ENCODE measurements at places on chromosomes 6 and 20.

DNA sequence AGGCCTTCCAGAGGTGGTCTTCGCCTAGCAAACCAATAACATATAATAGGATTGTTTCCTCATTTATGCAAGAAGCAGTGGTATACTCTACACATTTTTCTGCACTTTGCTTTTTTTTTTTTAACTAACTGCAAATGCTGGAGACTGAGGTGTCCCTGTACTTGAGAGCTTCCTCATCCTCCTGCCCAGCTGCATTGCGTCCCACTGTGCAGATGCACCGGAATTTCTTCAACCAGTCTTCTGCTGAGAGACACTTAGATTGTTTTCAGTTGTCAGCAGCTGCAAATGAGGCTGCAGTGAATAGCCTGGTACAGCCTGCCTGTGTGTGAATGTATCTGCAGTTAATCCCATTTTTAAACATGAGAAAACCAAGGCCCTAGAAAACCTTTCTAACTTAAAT is 11.5 kb downstream of the FGD2 start:
- no peak for DNase-seq

DNA sequence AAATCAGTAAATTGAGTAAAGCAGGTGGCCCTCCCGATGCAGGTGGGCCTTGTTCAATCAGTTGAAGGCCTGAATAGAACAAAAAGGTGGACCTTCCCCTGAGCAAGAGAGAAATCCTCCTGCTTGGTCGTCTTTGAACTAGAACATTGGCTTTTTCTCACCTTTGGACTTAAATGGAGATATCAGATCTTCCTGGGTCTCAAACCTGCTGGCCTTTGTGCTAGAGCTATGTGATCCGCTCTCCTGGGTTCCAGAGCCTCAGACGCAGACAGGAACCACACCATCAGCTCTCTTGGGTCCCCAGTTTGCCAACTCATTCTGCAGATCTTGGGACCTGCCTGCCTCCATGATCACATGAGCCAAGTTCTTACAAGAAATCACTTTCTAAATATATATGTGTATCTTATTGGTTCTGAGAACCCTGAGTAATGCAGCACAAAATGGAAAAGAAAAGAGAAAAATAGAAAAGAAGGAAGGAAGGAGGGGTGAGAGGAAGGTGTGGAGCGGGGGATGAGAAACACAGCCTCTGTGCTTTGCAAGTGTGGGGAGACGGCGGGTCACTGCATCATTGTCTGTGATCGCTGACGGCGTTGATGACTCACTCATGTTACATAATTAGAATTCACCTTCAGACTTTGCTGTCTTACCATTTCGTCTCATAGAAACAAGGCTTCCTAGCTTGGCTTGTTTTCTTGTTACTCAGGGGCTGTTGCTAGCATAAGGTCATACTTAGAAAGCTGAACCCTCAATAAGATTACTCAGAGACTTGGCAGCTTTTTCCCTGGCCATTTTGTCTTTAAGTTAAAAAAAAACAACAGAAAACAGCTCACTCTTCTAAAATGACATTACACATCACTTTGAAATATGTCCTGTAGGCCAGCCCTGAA is 85.7 kb upstream of the NEDD9 start:
- peak; percentile 99 for DNase-seq

DNA sequence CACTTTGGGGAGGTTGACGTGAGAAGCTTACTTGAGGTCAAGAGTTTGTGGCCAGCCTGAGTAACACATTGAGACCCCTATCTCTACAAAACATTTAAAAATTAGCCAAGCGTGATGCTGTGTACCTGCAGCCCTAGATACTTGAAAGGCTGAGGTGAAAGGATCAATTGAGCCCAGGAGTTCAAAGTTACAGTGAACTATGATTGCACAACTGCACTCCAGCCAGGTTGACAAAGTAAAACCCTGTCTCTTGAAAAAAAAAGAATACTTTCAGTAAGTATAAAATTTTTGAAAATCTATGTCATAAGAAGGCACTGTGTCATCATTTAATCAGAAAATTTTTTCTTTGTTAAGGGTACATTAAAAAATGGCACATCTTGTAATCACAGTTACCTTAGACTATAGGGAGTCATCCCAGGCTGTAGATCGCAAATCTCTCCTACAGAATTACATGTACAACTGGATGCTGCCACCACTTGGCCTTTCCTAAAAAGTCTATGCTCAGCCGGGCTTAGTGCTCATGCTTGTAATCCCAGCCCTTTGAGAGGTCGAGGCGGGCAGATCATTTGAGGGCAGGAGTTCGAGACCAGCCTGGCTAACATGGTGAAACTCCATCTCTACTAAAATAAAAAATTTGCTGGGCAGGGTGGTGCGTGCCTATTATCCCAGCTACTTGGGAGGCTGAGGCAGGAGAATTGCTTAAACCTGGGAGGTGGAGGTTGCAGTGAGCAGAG is 17.0 kb upstream of the MRS2 start:
- DNase-seq: no peak

- no peak for DNase-seq
These were observed 1.3 kb upstream of the SIRT5 start for GRCh38 chr6:13572951-13573654.

DNA sequence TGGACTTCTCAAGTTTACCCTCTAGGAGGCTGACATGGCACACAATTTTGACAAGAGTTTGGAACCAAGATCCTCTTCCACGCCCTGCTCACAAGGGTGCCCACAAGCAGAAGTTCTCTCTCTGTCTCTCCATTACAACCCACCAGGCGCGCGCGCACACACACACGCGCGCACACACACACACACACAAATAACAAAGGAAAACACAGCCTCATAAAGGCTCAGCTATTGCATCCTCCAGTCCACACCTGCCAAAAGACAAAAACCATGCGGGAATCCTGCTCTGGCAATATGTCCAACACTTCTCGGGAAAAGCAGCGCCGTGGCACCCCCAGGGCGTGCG is 870 bp downstream of the PAK5 start:
- no peak for DNase-seq

GRCh38 chr6:28867086-28867409 is 56.7 kb downstream of the TRIM27 start:
- DNase-seq: no peak

- no peak for DNase-seq
These were observed 40.6 kb downstream of the TRIM38 start for GRCh38 chr6:26003102-26003694.

DNA sequence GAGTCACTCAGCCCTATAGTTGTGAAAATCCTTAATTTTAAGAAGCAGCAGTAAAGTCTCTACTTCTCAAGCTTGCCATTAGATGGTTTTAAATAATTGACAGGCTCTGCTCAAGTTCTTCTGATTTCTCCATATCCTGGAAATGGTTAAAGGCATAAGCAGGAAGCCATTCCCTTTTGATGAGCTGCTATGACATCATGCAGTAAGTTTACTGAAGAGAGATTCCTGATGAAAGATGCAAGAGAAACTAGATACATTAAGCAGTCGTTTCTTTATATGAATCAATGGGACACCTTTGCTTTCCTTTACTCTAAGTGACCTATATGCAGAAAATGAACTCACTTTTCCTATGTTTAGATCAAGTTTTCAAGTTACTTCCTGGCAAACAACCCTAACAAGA is 9.8 kb downstream of the POPDC3 start:
- DNase-seq: no peak

DNA sequence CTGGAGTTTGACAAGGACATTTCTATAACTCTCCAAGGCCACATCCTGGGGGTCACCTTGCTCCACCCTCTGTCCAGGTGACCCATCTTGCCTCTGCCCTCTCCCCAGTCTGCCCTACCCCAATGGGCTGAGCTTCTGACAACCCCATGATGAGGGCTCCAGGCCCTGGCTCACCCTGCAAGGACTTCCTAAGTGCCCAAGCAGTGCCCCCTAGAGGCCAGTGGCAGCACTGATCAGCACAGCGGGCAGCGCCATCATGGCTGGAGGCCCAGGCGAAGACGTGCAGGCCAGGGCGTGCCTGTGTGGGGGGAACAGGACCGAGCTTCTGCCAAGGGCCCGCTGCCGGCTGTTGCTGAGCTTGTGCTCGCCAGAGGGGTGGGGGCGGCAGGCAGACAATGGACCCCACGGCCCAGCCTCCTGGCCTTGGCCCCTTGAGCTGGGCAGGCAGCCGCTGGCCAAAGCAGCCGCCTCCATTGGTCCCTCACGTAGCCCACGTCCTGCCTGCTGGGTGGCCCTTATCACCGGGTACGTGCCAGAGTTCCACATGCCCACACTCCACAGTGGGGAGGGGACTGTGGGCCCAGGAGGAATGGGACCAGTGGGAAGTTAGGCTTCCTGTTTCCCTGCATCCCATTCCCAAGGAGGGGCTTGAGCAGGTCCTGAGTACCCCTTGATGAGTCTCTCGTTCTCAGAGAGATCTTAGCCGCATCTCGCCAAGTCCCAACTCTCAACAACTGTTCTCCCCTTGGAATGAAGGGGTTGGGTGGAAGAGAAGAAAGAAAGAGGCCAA is 64.3 kb downstream of the MRPL14 start:
- no peak for DNase-seq

GRCh38 chr20:53281557-53282117 is 309.5 kb downstream of the TSHZ2 start:
- no peak for DNase-seq

DNA sequence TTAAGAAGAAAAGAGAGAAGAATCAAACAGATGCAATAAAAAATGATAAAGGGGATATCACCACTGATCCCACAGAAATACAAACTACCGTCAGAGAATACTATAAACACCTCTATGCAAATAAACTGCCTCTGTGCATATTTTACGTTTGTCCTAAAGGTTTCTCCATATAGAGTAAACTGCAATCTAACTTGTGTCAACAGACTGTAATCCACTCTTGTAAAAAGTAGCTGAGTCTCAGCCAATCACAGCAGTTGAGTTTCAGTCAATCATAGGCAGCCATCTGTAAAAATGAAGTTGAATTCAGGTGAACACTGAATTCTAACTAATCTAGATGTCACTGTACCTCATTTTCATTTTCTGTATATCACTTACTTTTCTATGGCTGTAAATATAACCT is 112.2 kb upstream of the SYNCRIP start:
- no peak for DNase-seq

GRCh38 chr20:17735959-17736621 is 36.3 kb downstream of the BANF2 start:
- DNase-seq: no peak

- no peak for DNase-seq
These were observed 4.2 kb upstream of the MAVS start for GRCh38 chr20:3842348-3842930.

- DNase-seq: no peak
These were observed 405.4 kb downstream of the PREX1 start for GRCh38 chr20:48422242-48422960.

GRCh38 chr20:25076731-25077609 is 5.0 kb downstream of the VSX1 start:
- DNase-seq: no peak

DNA sequence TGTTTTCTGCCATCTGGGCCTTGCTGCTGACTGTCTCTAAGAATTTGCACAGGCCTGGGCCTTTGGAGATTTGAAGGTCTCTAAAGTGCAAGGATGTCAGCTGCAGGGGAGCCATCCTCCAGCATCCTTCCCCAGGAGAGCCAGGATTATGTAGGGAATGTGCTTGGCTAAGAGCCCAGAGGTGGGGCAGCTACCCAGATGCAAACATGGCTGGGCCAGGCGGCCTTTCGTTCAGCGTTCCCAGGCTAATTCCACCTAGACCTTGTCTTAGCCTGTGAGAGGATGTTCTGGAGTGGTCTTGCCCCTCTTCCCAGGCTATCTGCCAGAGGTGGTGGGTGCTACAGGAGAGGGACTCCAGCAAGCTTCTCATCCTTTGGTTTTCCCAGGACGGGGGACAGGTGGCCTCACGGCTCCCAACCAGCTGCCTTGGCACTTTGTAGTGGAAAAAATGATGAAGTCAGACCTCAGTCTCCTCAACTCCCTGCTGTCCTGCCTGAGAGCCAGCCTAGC is 7.7 kb upstream of the PTGIS start:
- DNase-seq: no peak

DNA sequence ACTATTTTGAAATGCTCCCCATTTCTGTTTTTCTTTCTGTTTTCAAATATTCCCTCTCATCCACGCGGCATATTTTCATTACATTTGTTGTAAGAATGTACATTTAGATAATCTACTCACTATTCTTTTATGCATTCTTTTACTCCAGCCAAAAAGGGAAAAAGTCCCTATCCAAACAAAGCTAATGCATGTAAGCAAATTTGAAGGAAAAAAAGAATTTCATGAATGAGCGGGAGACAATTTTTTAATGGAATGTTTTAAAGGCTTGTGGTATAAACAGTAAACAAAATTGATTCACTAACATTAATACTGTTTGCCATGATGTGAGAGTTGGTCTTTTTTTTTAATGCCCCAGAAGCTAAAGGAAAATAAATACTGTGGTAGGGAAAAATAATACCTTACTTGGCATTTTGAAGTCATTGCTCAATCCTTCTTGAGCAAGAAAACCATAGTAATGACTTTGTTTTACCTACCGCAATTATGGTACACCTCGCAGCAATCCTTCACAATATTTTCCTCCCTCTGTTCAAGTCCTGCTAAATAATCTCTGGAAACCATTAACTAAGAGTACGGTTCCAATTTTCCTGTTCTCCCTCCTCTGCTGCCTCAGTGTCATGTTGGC is 79.0 kb downstream of the BACH2 start:
- DNase-seq: no peak

DNA sequence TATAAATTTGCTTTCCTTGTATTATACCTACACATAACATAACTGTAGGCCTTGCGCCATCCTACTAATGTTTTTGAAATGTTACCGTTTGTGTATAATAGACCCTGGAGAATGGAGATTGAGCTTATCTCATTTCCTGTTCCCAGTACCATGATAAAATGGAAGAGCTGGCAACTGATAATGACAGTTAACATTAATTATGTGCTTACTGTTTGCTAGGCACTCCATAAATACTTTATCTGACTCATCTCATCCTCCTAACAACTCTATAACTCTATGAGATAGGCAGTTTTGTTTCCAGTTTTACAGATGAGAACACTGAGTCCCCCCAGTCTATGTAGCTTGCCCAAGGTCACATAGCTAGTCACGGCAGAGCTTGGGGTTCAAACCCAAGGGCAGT is 396.7 kb downstream of the SYNE1 start:
- DNase-seq: no peak

GRCh38 chr20:19466206-19466928 is 253.9 kb downstream of the SLC24A3 start:
- no peak for DNase-seq

GRCh38 chr6:116392132-116393013 is 21.6 kb downstream of the DSE start:
- no peak for DNase-seq

DNA sequence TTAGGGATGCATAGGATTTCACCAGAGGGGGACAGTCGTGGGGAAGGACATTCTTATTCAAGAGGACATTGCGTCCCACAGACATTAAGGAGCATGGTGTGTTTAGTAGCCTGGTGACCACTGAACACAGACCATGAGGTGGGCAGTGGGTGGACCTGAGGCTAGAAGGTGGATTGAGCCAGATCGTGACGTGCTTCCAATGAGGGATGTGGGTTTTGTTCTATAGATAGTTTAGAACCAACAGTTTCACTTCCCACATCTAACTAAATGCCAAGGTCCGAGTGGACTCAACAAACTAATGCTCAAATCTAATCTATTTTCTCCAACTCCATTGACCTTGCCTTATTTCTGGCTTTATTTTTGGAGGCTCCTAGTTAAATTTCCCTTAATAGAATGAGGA is 58.5 kb downstream of the OGFRL1 start:
- no peak for DNase-seq

- no peak for DNase-seq
These were observed 536 bp downstream of the ZFP57 start for GRCh38 chr6:29680416-29680815.

All from retinal pigment epithelial cell (primary cell).